GM12878 (cell line): ENCODE measurements at places on chromosomes 1 and 21.

- DNase-seq: no peak
Observed at GRCh38 chr21:24027396-24027795, 1579.9 kb downstream of the MRPL39 start.

- no peak for DNase-seq
Observed at GRCh38 chr1:61776091-61776490, 33.8 kb downstream of the PATJ start.

- no peak for DNase-seq
Observed at GRCh38 chr1:235160383-235160956, 580 bp downstream of the RBM34 start.

DNA sequence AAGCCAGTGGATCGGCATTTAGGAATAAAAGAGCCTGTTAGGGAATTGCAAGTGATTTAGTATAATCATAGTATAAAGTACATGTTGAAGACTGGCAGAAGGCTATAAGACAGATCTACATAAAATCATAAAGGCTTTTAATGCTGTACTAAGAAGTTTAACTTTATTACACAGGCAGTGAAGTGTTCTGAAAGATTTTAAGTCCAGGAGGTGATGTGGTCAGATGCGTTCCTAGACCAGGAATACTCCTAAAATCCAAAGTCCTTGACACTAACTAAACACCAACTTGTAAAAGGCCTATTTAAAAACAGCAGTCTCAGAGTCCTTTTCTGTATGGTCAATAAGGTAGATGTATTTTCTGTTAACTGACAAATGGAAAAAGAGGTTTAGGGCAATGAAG is 57.0 kb downstream of the KIFAP3 start:
- no peak for DNase-seq

GRCh38 chr1:112702067-112702395 is 4.9 kb downstream of the RHOC start:
- DNase-seq: no peak

- DNase-seq: no peak
Observed at GRCh38 chr1:5704561-5705514, 287.4 kb downstream of the NPHP4 start.
